ENCODE measurements at places on chromosomes 5 and 9.

- no peak for DNase-seq
These were observed 6.8 kb upstream of the ANKRD33B start for GRCh38 chr5:10556893-10557746.

DNA sequence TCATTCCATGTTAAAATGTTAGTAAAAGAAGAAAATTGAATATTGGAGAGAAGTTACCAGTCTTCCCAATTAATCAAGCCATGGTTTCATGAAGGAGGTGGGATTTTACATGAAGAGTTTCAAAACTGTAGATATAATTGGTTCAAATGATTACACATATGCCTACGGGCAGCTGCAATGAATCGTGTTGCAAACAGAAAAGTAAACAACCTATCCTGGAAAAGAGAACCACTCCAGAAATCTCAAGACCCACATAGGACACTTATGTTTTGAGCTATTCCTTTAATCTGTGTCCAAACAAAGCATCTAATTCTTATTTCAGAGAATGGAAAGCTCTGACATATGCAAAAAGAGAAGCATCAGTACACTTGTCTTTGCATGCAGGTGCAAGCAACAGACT, 340.2 kb downstream of the NDUFS4 start:
- DNase-seq: no peak

GRCh38 chr9:82325907-82326306, 337.3 kb downstream of the SPATA31D1 start:
- no peak for DNase-seq

DNA sequence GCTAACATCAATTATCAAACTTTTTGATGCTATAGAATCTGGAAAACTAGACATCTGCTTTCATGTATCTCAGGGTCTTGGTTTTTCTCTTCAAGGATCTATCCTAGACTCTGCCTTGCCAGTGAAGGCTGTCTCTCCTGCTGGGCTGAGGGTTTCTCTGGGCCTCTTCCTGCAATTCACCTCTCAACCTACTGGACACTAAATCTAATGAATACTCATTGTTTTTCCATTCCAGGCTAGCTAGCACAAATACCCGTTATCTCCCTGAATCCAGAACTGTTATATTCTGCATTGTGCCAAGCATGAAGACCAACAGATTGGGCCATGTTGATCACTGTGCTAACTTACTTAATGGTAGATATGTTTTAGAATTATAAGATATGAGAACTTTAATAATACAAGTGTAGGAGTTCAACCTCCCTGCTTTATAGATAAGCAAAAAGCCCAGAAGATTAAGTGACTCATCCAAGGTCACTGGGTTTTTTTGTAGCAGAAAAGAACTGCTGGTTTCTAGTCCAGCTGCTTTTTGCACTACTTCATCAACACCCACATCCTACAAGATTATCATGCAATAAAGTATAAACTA, 56.5 kb upstream of the RNF38 start:
- DNase-seq: no peak

- DNase-seq: no peak
These were observed 447.5 kb downstream of the IRX1 start for GRCh38 chr5:4043135-4043534.

DNA sequence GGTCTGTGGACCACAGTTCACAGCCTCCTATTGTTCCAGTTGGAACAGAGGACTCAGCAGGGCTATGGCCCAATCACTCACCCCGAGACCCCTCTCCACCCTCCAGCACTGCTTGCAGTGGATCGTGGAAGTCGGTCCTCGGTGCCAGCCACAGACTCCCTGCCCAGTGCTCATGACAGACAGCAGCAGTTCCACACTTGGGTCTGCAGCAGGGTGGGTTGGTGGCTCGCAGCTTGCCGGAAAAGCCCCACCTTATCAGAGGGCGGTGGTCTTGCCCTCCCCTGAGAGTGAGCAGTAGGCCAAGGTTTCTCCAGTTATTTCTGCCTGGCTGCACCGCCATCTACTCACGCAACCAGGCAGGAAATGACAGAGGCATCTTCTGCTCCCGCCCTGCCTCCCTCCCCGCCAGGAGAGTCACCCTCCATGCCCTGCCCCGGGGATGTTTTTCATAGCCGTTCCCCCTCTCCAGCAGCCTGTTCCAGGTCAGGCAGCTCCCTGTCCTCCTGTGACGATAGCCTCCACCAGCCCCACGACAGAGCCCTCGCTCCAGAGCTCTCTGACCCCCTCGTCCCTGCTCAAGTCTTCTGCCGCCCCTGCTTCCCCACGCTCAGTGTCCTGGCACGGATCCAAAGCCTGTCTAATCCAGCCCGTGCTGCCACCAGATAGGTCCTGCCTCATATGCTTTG, 34.5 kb downstream of the UNC5A start:
- DNase-seq: no peak

DNA sequence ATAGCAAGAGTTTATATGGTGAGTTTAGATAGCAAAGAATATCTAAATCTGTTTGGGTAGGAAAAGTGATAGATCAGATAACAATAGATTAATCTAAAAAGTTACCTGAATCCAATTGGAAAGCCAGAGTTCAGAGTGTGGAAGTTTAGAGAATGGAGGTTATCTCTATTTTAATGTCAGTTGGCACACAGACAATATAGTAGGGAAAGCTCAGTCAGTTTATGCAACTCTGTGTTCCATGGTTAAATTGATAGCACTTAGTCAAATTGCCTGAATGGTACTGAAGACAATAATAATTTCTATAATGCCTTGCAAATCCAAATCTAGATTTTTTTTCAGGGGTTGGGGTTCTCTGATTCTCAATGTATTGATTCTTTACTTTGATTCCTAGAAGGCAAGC, 77.0 kb downstream of the ARHGEF28 start:
- DNase-seq: no peak

DNA sequence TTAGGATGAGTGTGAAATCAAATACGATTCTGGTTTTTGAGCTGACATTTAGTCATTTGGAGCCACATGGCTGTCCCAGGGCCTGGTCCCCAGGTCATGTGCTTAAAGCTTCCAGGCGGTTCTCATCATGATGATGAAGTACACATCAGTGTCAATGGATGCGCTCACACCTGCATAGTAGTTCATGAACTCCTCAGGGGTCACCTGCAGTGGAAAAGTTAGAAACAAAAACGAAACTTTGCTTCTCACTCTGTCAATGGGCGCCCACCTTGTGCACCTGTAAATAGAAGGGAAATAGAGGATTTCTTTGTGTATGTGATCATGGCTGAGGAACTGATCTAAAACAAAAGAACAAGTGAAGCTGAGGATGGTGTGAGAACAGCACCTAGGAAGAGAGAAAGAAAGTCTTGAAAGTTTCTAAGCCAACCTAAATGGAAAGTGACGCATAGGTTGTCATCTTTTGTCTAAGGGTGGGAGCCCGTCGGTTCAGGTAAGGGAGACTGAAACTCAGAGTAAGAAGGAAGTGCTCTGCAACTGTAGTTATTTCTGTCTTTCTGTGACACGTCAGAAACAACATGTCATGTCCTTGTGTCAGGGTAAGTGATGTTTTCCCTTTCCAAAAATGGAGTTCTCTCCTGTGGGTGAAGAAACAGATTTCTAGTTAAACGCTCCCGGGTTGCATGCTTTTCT, 33.8 kb downstream of the CAPSL start:
- no peak for DNase-seq

GRCh38 chr5:128262911-128263310, 179.3 kb downstream of the SLC12A2 start:
- no peak for DNase-seq

- no peak for DNase-seq
These were observed 113.4 kb downstream of the FBN2 start for GRCh38 chr5:128424646-128425045.

GRCh38 chr5:37945446-37945845, 105.6 kb upstream of the GDNF start:
- no peak for DNase-seq

- no peak for DNase-seq
These were observed 68.5 kb downstream of the KIAA1958 start for GRCh38 chr9:112555101-112555643.

DNA sequence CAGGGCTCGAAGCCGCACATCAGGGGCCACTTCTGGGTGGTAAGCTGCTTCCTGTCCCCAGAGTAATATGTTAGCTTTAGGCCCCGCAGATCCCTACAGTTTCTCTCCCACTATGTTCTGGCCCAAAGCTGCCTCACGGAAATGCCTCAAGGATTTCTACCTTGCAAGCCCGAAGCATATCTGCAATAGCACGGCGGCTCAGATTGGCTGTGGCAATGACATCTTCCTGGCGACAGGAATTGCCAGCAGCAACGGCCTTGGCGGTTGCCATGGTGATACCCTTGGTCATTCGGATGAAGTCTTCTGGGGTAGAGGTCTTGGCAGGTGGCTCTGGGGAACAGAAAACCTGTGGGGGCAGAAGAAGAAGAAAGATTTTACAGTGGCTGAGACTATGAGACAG, 10.3 kb upstream of the TPM2 start:
- DNase-seq: no peak

DNA sequence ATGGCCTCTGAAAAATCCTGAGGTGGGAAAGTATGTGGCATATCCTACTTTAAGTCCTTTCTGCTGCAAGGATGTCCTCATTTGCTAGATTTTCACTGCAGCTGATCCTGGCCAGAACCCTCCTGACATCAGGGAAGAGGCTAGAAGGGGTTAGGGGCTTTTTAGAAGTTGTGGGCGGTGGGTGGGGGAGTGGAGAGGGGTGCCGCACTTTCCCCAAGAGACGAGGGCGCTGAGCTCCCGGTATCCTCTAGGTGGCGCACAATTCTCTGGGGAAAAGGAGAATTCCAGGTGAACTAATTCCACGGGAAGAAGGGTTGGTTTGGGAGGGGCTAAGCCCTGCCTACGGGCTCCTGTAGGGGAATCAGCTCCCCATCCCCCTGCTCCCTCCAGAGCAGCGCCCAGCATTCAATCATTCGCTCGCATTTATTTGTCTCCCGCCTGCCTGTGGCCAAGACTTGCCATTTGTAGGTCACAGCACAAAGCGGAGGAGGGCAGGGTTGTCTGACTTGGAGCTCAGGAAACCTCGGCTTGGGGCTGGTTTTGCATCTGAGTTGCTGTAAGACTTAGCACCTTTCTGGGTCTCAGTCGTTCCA, 42.9 kb upstream of the HAND1 start:
- DNase-seq: no peak

DNA sequence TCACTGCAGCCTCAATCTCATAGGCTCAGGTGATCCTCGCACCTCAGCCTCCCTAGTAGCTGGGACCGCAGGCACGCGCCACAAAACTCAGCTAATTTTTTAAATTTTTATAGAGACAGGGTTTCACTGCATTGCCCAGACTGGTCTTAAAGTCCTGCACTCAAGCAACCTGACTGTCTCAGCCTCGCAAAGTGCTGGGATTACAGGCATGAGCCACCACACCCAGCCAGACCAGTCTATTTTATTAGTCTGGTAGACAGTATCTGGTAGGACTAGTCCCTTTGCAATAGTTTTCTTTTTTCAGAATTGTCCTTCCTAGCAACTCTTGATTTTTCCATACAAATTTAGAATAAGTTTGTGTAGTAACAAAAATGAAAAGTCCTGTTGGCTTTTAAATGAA, 14.1 kb upstream of the GPR150 start:
- DNase-seq: no peak

- peak; percentile 24 for DNase-seq
These were observed 307.9 kb downstream of the FBXL7 start for GRCh38 chr5:15807871-15808270.

DNA sequence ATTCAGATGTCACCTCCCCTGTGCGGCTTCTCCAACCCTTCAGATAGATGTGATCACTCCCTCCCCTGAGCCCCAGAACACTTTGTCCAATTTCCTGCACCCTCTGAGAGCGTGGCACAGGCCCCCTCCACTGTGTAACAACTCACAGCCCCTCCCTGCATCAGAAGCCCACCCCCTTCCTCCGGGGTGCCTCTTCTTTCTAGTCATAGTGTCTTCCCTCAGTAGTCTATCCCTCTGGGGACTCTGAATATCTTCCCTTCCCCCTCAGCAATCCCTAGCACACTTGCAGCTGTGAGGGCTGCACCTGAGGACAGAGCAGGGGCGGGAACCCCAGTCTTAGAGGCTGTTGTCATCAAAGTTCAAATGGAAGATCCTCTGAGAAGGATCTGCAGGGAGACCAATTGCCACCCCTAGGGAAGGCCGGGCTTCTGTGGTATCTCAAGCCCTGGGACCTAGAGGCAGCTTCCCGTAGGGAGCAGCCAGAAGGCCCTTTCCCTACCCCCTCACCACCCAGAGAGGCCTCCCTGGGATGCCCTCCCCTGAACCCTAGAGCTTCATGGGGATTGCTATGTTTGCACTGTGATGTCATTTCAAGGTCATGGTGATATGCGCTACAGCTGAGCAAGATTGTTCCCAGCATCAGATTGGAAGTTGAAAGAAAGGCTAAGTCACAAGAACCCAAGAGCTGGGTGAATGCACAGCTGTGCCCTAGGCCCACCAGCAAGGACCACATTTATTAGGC, 70.7 kb downstream of the THBS4 start:
- no peak for DNase-seq

GRCh38 chr9:83388346-83388745, 149.9 kb downstream of the FRMD3 start:
- DNase-seq: no peak
